Brain pericyte (primary cell): ENCODE measurements at places on chromosomes 3 and 15.

GRCh38 chr3:42257007-42257406 lies 9.0 kb downstream of the CCK start:
- no peak for DNase-seq

DNA sequence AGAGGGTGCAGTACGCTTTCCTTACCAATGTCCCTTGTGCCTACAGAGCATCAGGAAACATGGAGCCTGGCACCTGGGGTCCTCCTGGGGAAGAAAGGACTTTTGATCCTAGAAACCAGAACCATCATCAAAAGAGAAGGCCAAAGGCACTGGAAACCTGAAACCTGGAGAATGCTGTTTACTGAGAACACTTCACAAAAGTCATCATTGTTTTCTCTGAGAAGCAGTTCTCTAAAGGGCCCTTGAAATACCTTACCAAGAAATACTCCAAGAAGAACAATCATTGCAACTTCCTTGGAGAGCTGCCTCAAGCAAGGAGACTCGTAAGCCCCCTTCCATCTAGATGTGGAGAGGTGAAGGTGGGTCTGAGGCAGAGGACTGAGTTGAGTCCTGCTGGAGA lies 66.0 kb downstream of the TLE3 start:
- no peak for DNase-seq

- DNase-seq = no peak
Observed at GRCh38 chr3:53252096-53252946, 3.5 kb downstream of the TKT start.

DNA sequence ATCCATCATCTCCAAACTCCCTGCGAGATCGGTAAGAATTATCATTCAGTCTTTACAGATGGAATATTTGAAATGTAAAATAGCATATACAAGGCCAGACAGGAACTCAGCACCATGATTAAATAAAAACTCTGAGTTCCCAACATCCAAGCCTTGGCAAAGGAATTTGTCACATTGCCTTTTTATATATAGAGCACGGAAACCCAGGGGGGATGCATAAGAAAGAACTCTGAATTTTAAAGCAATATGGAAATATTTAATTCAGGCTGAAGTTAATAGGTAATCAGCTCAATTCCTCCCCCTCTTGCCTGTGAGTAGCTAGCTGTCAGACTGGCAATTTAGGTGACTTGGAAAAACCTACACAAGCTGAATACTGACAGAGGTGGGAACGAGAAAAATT lies 217.9 kb upstream of the KCNMB2 start:
- no peak for DNase-seq

DNA sequence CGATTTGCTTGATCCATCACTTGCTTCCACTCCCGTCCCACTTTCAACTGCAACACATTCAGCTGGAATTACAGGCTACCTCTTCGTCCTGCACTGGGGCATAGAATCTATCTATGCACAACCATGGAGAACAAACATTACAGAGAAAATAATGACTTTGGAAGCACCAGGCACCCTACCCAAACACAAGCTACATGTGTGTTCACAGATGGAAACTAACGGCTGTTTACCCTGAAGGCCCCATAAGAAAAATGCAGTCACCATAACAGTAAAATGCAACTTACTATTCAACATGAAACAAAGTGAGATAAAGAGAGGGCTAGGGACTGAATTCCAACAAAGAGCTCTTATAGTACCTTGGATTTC lies 496.8 kb downstream of the FOXP1 start:
- DNase-seq = no peak
